T follicular helper cell (primary cell): ENCODE measurements at places on chromosomes 4 and X.

DNA sequence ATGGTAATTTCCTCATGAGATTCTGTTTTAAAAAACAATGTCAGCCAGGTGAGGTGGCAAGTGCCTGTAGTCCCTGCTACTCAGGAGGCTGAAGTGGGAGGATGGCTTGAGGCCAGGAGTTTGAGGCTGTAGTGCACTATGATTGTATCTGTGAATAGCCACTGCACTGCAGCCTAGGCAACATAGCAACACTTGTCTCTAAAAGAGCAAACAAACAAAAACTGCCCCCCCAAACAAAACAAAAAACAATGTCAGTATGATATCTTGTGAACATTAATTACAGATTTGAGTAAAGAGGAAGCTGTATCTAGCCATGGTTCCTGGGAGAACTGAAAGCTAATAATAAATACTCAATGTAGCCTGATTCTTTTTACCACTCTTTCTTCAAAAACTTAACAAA is 6.8 kb upstream of the MSL3 start:
- DNase-seq, result no peak

GRCh38 chr4:169079942-169080827 is 70.1 kb upstream of the CBR4 start:
- no peak for DNase-seq

GRCh38 chr4:85952528-85952927 is 407.3 kb downstream of the MAPK10 start:
- DNase-seq, result no peak

DNA sequence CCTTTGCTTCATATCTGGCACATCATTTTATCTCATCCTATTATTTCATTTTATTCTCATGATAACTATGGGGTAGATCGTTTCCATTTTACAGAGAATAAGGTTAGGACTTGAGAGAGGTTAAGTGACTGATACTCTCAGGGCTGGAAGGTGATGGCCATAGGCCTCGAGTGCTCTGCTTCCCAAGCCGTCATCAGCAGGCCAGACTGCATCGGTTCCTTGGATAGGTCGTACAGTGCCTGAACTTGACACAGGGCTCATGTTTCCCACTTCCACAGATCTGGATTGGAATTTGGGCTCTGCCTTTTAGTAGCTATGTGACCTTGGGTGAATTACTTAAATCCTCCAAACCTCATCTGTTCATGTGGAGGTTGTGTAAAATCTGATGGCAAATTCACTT is 81.4 kb downstream of the TMEM131L start:
- no peak for DNase-seq

GRCh38 chr4:143375326-143376073 is 38.8 kb downstream of the GAB1 start:
- DNase-seq, result no peak

DNA sequence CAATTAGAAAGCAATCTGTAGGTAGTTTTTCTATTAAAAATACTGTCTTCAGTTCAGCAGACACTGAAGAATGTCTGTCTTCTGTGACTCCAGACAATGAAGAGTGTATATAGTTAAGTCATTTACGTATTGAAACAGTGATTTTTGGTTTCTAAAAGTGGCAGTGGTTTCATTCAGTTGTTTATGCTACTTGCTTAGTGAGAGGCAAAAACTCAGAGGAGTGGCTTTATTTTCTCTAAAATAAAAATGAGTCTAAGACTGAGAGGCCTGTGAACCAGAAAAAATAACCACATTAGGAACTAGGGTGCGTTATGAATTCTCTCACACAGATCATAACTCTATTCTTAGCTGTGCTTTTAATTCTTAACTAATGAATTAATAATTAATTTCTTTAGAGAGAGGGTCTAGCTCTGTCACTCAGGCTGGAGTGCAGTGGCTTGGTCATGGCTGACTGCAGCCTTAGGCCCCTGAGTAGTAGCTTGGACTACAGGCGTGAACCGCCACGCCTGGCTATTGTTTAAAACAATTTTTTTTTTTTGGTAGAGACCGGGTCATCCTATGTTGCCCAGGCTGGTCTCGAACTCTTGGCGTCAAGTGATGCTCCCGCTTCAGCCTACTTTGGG is 31.4 kb downstream of the FREM3 start:
- DNase-seq, result no peak

DNA sequence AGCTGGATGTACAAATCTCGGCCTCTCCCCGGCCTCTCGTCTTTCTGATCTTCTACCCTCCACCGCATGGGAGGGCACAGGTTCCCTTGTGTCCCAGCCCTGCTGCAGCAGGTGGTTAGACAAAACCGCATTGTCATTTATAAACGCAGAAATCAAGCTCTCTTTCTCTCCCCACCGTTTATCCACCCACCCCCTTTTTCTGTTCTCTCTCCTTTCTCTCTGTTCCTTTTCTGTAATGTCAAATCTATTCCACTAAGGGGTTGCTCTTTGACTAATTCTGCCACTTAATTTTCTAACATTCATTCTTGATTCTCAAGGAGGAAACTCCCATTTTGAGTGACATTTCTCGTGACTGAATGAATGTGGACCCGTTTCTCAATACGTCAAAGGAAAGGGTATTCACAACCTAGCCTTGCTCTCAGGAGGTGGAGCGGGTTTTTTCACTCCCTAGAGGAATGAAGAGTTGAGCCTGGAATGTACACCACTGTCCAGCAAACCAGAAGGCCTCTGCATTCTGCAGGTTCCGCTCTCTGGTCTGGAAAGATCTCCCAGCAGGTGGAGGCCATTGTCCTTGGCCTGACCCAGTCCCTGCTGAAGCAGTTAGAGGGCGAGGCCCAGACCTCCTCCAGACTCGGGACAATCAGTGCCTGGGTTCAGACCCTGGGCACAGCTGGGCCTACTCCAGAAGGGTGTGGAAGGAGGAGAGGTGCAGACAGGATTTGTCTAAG is 70.9 kb upstream of the ENPP6 start:
- DNase-seq, result no peak

GRCh38 chrX:85955510-85955909 is 91.8 kb downstream of the CHM start:
- no peak for DNase-seq

- DNase-seq, result no peak
Measured at GRCh38 chrX:72270316-72270866, 6.7 kb downstream of the RPS4X start.

DNA sequence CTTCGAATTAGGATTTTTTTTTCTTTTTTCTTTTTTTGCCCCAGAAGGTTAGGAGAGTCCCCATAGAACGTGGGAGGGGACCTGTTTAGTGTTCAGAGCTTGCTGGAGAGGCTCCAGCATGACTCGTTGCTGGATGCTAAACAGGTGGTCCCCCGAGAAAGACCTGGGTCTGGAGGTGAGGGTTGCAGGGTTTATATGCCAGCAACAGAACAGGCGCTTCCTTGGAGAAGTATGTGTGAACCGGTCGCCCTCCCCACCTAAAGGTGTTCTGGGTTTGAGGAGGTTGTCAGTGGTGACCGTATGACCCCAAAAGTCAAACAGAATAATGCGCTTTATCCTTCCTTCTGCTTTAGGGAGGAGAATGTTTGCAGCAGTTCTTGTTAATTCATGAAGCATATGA is 52.1 kb upstream of the SHOX start:
- no peak for DNase-seq
